ENCODE measurements at places on chromosomes 4 and X.

GRCh38 chrX:44770121-44770520 lies 73.7 kb upstream of the DUSP21 start:
- DNase-seq: no peak

- no peak for DNase-seq
Observed at GRCh38 chr4:186029571-186030398, 39.2 kb upstream of the TLR3 start.

- DNase-seq: no peak
Observed at GRCh38 chr4:168152837-168153500, 60.6 kb downstream of the ANXA10 start.

DNA sequence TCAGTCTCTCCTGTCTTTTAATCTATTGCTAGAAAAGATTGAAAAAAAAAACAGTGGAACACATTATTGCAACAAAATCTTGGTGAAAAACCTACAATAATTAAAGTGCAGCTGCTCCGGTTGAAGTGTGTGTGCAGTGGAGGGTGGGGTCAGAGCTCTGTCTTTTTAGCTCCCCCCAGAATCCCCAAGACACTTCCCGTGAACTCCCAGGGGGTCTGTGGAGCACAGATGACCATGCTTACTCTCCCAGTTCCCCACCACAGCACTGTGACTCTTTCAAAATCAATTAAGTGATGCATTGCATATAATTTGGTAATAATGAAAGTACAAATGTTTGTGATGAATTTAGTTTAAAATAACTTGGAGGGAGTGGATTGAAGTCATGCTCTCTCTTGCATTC lies 15.7 kb upstream of the SLC10A4 start:
- DNase-seq: no peak

GRCh38 chr4:168614281-168615057 lies 117.6 kb downstream of the PALLD start:
- DNase-seq: no peak

DNA sequence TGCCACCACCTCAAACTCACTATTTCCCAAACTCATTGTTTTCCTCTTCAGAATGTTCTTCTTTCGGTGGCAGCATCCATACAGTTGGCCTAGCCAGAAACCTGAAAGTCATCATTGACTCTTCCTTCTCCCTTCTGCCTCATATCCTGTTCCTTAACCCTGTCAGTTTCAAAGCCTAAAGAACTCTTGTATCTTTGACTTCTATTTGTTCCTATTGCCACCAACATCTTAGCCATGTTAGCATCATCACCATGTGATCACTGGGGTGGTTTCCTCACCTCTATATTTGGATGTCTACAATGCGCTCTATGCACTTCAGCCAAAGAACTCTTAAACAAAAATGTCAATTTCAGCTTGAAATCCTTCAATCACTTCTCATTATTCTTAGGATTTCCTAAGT lies 29.0 kb downstream of the DDX60L start:
- no peak for DNase-seq

All from RCC 7860 (cell line).